Fibroblast of skin of right quadriceps (primary cell): ENCODE measurements at places on chromosomes 3 and 15.

GRCh38 chr3:158528076-158528674 lies 42.8 kb upstream of the MLF1 start:
- DNase-seq: no peak

- DNase-seq: no peak
Measured at GRCh38 chr3:23071758-23072157, 131.4 kb upstream of the UBE2E2 start.

- DNase-seq: no peak
Measured at GRCh38 chr3:67737906-67738865, 83.8 kb upstream of the SUCLG2 start.

DNA sequence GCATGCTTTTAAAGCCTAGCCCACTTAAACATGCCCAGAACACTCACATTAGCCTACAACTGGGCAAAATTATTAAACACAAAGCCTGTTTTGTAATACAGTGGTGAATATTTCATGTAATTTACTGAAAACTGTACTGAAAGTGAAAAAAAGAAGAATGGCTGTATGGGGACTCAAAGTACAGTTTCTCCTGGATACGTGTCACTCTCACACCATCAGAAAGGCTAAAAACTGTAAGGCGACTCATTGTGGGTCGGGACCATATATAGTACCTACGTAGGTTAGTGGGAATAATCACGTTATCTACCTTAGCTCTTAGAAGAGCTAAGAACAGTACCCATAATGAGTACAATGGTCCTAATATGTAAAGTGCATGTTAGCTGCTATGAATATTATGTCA lies 80.2 kb upstream of the SPATA12 start:
- no peak for DNase-seq

- no peak for DNase-seq
Measured at GRCh38 chr3:155704061-155704460, 40.8 kb downstream of the PLCH1 start.

- DNase-seq: peak; percentile 70
Measured at GRCh38 chr3:113231391-113231790, 20.0 kb downstream of the BOC start.

- DNase-seq: no peak
Measured at GRCh38 chr3:98404010-98404409, 13.5 kb downstream of the OR5K3 start.

- peak; percentile 96 for DNase-seq
Measured at GRCh38 chr3:111802163-111802625, 56.9 kb upstream of the PHLDB2 start.

DNA sequence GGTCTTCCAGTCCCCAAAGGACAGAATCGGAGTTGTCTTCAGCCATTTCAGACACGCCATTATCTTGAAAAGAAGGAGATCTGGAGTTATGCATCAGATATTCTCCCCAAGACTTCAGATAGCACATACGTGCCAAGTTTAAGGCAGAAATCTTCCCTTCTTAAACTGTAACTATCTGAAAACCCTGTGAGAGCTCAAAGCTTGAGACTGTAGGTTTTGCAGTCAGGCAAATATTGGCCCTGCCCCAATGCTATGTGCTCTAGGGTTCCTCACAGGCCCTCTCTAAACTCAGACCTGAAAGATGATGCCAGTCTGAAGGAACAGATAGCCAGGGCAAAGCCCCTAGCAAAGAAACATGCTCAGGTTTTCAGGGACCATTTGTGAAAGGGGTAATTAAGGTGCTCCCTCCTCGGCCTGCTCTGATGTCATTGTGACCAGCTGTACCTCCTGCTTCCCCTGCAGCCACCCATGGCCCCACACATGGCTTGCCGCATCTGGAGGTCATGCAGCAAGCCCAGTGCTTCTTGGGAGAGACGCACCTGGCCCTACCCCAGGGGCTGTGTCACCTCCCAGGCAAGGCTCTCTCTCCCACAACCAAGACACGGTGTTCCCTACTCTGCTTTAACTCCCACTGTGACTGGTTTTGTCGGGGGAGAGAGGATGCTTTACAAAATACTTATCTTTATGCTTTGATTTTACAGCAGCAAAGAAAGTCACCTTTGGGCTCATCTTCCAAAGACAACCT lies 53.4 kb upstream of the POMGNT2 start:
- DNase-seq: no peak

DNA sequence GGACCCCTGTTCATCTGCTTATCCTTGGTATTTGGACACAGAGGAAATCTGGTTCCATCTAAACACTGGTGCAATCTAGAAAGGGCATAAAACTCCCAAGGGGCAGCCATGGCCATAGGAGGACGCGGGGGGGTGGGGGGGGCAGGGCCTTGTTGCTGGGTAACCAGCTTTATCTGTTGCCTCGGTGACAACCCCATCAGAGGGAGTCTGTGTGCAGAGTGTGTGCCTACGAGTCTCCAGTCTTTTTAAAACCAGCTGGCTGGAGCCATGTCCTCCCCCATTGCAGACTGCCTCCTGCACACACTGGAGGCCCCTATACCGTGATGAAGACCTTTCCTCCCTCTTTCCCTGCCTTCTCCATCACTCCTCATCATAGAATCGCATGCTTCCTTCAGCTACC lies 26.4 kb upstream of the CORO2B start:
- no peak for DNase-seq

DNA sequence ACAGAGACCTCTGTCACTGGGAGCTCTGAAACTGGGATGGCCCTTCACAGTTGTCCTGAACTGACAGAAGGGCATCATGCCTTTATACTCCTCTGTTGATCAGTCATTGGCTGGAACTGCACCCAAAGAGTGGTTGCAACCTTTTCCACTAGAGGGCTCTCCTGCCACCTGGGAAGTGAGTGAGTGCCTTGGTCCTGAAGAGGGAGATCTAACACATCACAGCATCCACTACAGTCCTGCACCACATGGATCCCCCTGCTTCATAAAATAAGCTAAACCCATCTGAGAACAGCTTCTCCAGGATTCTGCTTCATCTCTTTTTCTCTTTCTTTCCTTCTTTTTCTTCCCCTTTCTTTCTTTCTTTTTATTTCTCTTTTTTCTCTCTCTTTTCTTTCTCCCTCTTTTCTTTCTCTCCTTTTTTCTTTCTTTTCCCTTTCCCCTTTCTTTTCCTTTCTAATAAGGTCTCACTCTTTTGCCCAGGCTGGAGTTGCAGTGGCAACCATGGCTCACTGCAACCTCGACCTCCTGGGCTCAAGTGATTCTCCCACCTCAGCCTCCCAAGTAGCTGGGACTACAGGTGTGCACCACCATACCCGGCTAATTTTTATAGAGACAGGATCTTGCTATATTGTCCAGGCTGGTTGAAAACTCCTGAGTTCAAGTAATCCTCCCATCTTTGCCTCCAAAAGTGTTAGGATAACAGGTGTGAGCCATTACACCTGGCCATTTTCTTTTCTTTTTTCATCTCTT lies 42.8 kb upstream of the RAF1 start:
- DNase-seq: peak; percentile 72

DNA sequence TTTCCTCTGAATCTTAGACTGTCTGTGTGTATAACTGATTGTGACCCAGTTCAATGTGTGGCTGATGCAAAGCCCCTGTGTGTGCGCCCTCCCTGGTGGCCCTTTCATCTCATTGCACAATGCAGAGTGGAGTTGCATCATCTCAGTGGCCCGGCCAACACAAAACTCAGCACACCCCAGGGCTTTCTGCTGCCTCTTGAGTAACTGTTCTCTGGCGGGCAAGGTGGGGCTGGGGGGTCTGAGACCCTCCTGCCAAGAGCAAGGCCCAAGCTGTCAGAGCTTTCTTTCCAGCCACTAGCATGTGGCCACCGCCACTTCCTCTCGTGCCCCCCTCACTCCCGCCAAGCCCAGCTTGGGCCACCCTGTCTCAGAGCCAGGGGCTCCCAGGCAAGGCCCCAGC lies 80.7 kb upstream of the ALDH1L1 start:
- peak; percentile 82 for DNase-seq

GRCh38 chr3:14253022-14253706 lies 74.5 kb downstream of the LSM3 start:
- DNase-seq: peak; percentile 22

GRCh38 chr3:117660941-117661817 lies 951.6 kb downstream of the TUSC7 start:
- peak; percentile 89 for DNase-seq

- no peak for DNase-seq
Measured at GRCh38 chr3:81199587-81199986, 561.9 kb downstream of the GBE1 start.

GRCh38 chr3:15330031-15330596 lies 2.3 kb downstream of the SH3BP5 start:
- DNase-seq: peak; percentile 95

GRCh38 chr3:126540342-126540849 lies 16.4 kb downstream of the CHST13 start:
- peak; percentile 97 for DNase-seq
